Cerebellar nuclear complex (tissue), 1 donor: ENCODE measurements at places on chromosomes 7 and 10.
A peak's percentile ranks its signal among the peaks of the same experiment; 100 is the strongest.

- DNase-seq: no peak
Observed at GRCh38 chr10:49007129-49007528, 67.5 kb upstream of the LRRC18 start.

GRCh38 chr10:122856902-122857301 lies 11.2 kb upstream of the CUZD1 start:
- no peak for DNase-seq

GRCh38 chr10:71383972-71384687 lies 12.6 kb upstream of the CDH23 start:
- DNase-seq: no peak

- no peak for DNase-seq
Observed at GRCh38 chr7:73612598-73613269, 11.6 kb downstream of the MLXIPL start.

- peak; percentile 71 for DNase-seq
Observed at GRCh38 chr10:63628526-63629362, 107.5 kb downstream of the REEP3 start.

DNA sequence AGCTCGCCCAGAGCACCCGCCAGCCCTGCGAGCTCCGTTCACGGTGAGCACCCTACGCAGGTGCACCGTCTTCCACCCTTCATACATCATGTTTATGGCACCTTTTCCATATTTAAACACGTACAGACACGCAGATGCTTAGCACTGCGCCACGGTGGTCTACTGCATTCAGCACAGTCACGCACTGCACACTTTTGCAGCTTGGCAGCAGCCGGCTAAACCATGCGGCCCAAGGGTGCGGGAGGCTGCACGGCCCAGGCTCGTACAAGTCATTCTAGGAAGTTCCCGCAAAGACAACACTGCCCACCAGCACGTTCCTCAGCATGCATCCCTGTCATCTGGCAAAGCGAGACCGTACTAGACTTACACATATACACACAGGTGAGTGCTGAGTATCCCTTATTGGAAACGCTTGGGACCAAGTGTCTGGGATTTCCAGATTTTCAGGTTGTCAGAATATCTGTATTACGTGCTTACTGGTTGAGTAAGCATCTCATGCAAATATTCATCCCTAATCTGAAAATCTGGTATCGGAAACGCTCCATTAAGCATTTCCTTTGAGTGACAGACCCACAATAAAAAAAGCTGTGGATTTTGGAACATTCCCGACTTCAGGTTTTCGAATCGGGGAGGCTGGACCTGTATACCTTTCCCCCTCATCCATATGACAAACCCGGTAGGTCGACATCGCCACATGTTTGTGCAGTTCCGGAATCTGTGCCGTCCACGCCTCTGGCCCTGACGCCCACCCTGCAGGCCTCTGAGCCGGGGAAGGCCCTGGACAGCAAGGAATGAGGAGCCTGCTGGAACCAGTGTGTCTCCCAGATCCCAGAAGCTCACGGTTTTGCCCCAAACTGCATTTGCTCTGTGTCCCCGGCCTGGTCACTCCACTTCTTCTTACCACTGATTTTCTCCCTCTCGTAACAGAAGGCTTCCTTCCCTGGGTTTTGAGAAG lies 222.2 kb downstream of the ELFN1 start:
- no peak for DNase-seq

- DNase-seq: no peak
Observed at GRCh38 chr10:101780818-101781654, 2.2 kb downstream of the NPM3 start.

DNA sequence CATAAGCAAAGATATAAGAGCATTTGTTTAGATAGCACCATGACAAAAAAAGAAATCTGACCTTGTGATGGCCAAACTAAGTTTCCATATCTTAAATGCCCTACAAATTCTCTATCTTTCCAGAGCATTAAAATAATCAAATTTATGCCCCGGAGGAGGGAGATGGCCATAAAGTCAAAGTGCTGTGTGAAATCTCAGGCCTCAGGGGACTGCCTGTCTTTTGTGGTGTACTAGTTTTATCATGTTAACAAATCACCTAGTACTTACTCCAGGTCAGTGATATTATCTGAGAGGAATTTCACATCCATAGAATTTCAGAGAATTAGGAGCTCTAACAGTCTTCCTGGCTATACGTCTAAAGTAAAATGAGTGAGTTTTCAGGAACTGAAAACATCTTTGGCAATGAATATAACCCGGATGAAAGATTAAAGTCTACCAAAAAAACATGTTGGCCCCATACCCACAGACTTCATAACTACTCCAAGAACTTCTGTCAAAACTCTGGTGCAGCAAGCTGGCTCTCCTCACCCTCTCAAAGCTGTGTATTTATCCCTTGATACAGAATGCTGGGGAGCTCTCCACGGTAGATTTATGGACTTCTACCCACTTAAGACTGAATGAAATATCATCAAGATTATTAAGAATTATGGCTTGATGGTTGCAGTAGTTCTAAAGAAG lies 682.8 kb downstream of the SORCS1 start:
- DNase-seq: no peak
